ENCODE measurements at places on chromosomes 2 and 18. TPM values are rescaled to one million over a fixed set of nuclear protein-coding genes. Genes with fewer than 3 reads are reported as not detected.

DNA sequence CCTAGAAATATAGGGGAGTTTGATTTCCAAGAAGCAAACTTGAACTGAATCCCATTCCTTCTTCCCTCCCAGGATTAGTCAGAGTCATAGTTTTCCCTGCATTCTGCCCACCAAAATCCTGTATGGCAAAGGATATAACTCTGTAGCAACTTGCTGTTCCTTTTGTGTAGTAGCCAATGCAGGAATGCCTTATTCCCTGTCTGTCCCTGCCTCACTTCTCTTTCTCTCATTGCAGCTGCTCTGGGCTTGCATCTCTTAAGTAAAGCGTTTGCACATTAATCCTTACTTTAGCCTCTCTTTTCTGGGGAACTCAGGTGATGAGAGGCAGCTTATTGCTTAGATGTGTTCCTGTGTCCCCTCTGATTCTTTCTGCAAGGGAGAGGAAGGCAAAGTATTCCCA lies 333.1 kb upstream of the VWC2L start:
- H3K27ac ChIP-seq: no peak overlapping the region
- H3K4me1 ChIP-seq: no peaks in the 10 kb centered on the region
- no peak overlapping the region for H3K4me3 ChIP-seq
- no peaks in the 10 kb centered on the region for H3K36me3 ChIP-seq
- DNase-seq: no peak
- no peaks in the 10 kb centered on the region for H3K27me3 ChIP-seq

- H3K4me1 ChIP-seq: no peaks in the 10 kb centered on the region
- no peak overlapping the region for H3K27ac ChIP-seq
- DNase-seq: no peak
- no peaks in the 10 kb centered on the region for H3K36me3 ChIP-seq
These were observed 23.9 kb downstream of the CTLA4 start for GRCh38 chr2:203891474-203891873.

- peak; percentile 76 for DNase-seq
- no peaks in the 10 kb centered on the region for H3K36me3 ChIP-seq
- no peaks in the 10 kb centered on the region for H3K27me3 ChIP-seq
- peak overlapping the region; percentile 82 for H3K4me3 ChIP-seq
These were observed 434 bp upstream of the DUSP19 start for GRCh38 chr2:183078163-183078463.

GRCh38 chr18:48898521-48898920 lies 52.2 kb downstream of the SMAD7 start:
- no peaks in the 10 kb centered on the region for H3K36me3 ChIP-seq
- no peak overlapping the region for H3K27ac ChIP-seq
- no peak for DNase-seq
- H3K4me1 ChIP-seq: peaks cover 19% of the 10 kb centered on the region
- no peak overlapping the region for H3K4me3 ChIP-seq
- no peaks in the 10 kb centered on the region for H3K27me3 ChIP-seq

DNA sequence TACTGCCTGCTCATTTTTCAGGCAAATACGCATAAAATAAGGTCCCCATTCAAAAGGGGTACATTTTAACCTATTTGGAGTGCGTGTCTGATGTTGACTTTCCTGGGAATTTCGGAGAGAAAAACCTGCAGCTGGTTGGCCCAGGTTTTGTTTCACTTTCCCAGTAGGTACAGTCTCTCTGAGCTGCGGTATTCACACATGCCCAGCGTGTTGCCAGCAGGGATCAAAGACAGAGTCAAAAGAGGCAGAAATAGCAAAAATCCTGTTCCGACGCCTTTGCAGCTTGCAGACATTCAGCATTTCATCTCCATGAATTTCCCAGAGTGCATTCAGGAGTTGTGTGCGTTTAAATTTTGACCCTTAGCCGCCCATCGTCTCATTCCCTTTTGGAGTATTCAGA lies 855.4 kb upstream of the CELF4 start:
- no peaks in the 10 kb centered on the region for H3K36me3 ChIP-seq
- no peak overlapping the region for H3K4me3 ChIP-seq
- no peaks in the 10 kb centered on the region for H3K27me3 ChIP-seq
- no peaks in the 10 kb centered on the region for H3K4me1 ChIP-seq

- DNase-seq: peak; percentile 48
- no peaks in the 10 kb centered on the region for H3K36me3 ChIP-seq
- no peak overlapping the region for H3K27ac ChIP-seq
- H3K27me3 ChIP-seq: no peaks in the 10 kb centered on the region
- peaks cover 15% of the 10 kb centered on the region for H3K4me1 ChIP-seq
These were observed 49.4 kb downstream of the TSPYL6 start for GRCh38 chr2:54206596-54206995.

- H3K27ac ChIP-seq: no peak overlapping the region
- no peak for DNase-seq
- peaks cover 12% of the 10 kb centered on the region for H3K4me1 ChIP-seq
- peaks cover 20% of the 10 kb centered on the region for H3K36me3 ChIP-seq
These were observed 29.2 kb downstream of the ZCCHC2 start for GRCh38 chr18:62551972-62552513.

- no peak for DNase-seq
- peaks cover 7% of the 10 kb centered on the region for H3K27me3 ChIP-seq
- no peak overlapping the region for H3K4me3 ChIP-seq
- H3K36me3 ChIP-seq: no peaks in the 10 kb centered on the region
- H3K4me1 ChIP-seq: no peaks in the 10 kb centered on the region
These were observed 10.1 kb upstream of the KCNJ3 start for GRCh38 chr2:154688373-154688772.

- no peak for DNase-seq
- no peaks in the 10 kb centered on the region for H3K4me1 ChIP-seq
- no peaks in the 10 kb centered on the region for H3K27me3 ChIP-seq
- no peak overlapping the region for H3K4me3 ChIP-seq
- H3K27ac ChIP-seq: no peak overlapping the region
- H3K36me3 ChIP-seq: no peaks in the 10 kb centered on the region
These were observed 599.1 kb upstream of the FSHR start for GRCh38 chr2:49753344-49753985.

GRCh38 chr2:217877866-217878265 lies 124.9 kb downstream of the TNS1 start:
- H3K4me1 ChIP-seq: peaks cover 16% of the 10 kb centered on the region
- H3K36me3 ChIP-seq: peaks cover 65% of the 10 kb centered on the region
- H3K4me3 ChIP-seq: no peak overlapping the region
- peak; percentile 47 for DNase-seq
- H3K27me3 ChIP-seq: no peaks in the 10 kb centered on the region

DNA sequence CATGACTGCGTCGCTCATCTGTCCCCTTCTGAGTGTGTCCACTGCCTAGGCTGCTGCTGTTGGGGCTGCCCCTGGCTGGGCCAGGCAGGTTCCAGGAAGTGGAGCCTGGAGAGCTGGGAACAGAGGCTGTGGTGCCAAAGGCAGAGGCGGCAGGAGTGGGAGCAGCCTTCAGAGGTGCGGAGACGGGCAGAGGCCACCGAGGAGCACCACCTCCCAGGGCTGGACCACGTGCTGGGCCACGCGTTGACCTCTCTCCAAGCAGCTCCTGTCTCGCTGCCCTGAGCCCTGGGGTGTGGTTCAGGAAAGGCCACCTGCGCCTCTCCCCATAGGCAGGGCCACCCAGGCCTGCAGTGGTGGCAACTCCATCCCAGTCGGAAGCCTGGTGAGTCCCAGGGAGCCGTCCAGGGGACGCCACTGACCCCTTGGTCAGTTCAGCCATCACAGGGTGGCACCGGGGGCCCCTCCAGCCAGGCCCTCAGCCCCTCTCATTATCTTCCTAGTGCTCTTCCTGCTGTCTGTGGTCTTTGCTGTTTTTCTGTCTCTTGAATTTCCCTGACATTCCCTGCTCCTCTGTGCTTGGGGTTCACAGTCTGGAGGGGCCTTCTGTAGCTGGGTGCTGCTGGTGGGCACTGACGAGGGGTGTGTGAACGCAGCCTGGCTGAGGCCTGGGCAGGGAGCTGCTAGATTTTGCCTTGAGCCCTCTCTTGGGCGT lies 122.8 kb upstream of the HS6ST1 start:
- no peak for DNase-seq
- peak overlapping the region; percentile 64 for H3K27ac ChIP-seq
- H3K4me1 ChIP-seq: no peaks in the 10 kb centered on the region
- no peak overlapping the region for H3K4me3 ChIP-seq

- DNase-seq: no peak
- no peak overlapping the region for H3K27ac ChIP-seq
- H3K4me3 ChIP-seq: no peak overlapping the region
These were observed 103.8 kb downstream of the RNF144A start for GRCh38 chr2:7020939-7021470.

Gene CYP27C1
- not detected for polyA plus RNA-seq

Gene BOLL
- polyA plus RNA-seq: not detected

Gene PKDCC
- 16.0 TPM for polyA plus RNA-seq

Gene NLRC4
- 0.02 TPM for polyA plus RNA-seq

Gene TNFRSF11A
- 2.5 TPM for polyA plus RNA-seq

Gene SNORC
- polyA plus RNA-seq: 1.3 TPM

Gene MARCHF4
- polyA plus RNA-seq: 7.6 TPM

Gene ASAP2
- 41.4 TPM for polyA plus RNA-seq

Gene POTEC
- not detected for polyA plus RNA-seq

Gene MEIS1
- polyA plus RNA-seq: 16.9 TPM

Data from SK-N-SH (cell line).